ENCODE measurements at places on chromosomes 7 and 10.

- no peak for DNase-seq
Measured at GRCh38 chr10:27884185-27884641, 114.7 kb downstream of the ODAD2 start.

DNA sequence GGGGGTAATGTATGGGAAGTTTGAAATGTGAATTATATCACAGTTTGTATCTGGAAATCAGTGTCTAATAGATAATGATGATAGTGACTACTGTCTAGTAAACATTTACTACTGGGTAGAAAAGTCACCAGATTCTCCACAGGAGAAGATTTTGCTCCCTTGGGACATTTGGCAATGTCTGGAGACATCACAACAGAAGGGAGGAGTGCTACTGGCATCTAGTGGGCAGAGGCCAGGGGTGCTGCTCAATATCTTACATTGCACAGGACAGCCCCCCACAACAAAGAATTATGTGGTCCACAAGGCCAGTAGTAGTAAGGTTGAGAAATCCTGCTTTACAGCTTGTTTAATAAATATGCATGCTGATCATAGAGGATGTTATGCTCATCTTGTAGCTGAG lies 92.3 kb upstream of the PRPS1L1 start:
- DNase-seq = no peak

DNA sequence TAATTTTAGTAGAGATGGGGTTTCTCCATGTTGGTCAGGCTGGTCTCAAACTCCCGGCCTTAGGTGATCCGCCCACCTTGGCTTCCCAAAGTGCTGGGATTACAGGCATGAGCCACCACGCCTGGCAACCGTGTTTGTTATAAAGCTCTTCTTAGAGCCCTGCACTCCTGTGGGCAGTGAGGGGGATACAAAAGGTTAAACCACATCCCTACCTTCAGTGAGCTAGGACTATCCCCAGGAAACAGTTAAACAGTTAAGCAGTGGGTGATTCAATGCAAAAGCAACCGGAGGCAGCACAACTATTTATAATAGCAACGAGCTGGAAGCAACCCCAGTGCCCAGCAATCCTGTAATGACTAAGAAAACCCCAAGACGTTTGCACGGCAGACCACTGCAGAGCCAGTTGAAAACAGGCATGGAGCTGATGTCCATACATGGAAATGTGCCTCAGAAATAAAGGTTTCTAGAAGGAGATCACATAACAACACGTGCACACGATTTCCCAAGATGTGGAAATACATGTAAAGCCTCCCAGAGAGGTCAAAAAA lies 107.2 kb upstream of the LYZL2 start:
- no peak for DNase-seq

DNA sequence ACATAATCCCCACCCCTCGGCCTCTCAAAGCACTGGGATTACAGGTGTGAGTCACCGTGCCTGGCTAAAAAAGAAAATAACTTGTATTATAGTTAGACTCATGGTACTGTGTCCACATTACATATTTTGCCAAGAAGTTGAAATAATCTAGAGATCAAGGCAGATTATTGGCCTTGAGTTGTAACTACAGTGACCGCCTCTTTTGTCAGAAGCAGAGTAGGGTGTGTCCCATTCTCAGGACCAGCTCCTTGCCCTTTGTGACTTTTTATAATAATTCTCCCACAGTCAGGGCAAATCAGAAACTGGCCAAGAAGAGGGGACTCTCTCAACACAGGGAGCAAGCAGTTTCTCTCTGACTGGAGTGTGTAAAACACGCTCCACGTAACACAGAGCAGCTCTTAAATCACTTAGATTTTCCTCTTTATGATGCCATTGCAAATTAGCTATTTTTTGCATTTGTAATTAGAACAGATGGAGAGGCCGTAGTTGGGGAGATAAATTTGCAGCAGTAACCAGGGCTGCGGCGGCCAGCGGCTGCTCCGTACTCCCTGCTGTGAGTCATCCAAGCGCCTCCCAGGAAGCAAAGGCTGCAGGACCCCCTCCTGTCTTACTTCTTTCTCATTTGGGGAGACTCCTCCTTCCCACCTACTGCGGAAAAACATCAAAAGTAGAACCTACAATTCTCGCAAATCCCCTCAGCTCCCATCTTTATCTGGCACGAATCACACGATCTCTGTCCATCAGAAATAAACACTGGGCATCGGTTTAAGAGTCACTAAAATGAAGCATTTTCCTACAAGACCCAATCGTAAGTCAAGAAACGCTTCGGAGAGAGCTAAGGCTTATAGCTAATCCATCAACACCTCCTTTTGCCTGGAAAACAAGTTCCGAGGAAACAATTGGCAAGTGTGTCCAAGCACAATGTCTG lies 32.1 kb upstream of the MSRB2 start:
- no peak for DNase-seq

GRCh38 chr10:49225218-49225876 lies 37.2 kb upstream of the TMEM273 start:
- no peak for DNase-seq

Measured in stimulated activated CD8-positive, alpha-beta memory T cell treated with anti-CD3 and anti-CD28 coated beads, Interleukin-4, amount 100 ng/mL, for 24 hours (primary cell).